OCI-LY7 (cell line): ENCODE measurements at places on chromosomes 7 and 10. TPM values are rescaled to one million over a fixed set of nuclear protein-coding genes. Genes with fewer than 3 reads are reported as not detected.

DNA sequence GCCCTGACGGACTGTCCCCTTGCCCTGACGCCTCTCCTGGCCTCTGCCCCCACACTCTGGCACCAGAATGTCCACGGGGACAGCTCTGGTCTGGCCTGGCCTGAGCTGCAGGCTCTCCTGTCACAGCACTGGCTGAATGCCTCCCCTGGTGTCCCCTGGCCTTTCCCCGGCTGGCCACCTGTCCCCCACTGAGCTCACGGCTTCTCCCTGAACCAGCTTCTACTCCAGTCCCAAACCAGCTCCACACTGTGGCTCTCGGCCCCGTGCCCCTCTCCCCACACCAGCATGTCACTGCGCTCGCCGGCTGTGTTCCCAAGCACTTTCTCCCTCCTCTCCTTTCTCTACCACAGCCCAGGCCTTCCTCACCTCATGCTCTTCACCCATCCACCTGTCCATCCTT is 386.4 kb downstream of the DNAJB6 start:
- DNase-seq, result no peak

DNA sequence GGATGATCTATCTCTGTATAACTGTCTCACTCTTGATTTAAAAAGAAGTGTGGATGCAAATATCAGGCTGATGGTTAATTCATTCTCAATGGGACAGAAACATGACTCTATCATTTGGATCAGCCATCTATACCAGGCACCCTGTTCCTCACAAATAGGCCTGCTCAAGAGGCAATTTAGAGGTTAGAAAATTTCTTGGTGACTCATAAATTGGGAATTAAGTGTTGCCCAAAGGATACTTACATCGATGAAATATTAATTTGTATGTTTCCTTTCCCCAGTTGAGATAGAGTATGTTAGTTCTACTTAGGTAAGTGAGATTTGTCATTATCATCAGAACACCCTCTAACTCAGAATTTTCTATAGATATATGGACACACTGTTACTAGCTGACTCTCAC is 57.7 kb downstream of the PRSS58 start:
- no peak for DNase-seq

- DNase-seq, result no peak
These were observed 48.3 kb downstream of the ADRA2A start for GRCh38 chr10:111125102-111125501.

GRCh38 chr7:121057878-121058277 is 69.4 kb downstream of the CPED1 start:
- DNase-seq, result no peak

DNA sequence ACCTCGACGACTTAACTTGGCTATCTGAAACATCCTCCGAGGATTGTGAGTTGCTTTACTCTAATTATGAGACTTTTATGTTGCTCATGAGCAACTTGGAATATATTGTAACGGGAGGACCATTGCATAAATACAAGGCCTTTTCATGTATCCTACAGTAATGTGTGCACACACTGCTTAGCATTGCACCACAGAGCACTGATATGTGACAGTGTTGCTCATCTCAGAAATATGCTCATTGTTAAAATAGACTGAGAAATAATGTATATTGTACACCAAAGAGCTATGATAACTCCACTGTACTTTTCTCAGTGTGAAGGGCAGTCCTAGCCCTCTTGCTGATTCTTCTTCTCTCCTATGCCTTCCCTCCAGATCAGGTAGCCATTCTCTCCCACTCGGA is 102.8 kb upstream of the CDK13 start:
- DNase-seq, result no peak

GRCh38 chr7:102291056-102291915 is 4.6 kb downstream of the SH2B2 start:
- peak; percentile 77 for DNase-seq

DNA sequence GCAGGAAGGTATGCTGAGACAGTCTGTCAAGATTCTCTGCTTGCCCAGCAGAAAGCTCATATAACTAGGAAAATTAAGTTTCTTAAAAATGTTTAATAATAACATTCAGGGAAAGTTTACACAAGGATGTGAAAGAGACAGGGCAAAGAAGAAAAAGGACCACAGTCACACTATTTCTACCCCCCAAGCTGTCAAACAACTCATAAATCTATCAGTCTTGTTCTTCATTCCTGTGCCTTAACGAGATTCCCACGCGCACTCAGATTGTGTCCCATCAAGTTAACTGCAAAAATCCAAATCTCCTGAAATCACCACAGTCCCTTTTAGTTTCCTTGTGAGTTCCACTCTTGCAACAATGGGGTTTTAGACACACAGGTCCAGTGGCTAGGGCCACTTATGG is 14.9 kb downstream of the CUL2 start:
- no peak for DNase-seq

DNA sequence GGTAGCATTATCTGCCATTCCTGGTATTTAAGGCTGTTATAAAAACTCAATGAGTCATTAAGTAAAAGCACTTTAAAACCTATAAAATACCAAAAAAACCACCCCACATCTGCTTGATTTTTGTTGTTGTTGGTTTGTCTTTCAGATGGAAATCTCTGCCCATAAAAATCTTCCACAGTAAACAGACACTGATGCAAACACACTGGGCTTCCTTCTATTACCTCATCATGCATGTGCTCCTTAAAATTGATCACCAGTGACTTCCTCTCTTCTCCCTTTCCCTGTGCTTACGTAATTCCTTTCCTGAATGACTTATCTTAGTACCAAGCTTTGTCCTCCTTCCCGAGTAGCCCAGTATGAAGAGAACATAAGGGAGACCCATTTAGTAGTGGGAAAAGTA is 167.2 kb downstream of the EVX1 start:
- no peak for DNase-seq

DNA sequence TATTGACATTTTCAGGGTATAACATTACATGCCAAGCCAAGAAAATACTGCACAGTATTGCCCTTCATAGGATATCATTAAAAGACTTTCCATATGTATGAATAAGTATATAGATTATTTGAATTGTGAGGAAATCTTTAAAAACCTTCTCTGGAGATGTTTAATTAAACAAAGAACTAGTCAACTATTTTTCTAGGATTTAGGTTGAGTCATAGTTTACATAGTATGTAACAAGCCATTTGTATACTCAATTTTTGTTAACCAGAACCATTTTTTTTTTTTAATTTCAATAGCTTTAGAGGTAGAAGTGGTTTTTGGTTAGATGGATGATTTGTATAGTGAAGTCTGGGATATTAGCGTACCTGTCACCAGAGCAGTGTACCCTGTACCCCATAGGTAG is 151.2 kb upstream of the ASAH2 start:
- no peak for DNase-seq

GRCh38 chr7:37129035-37129425 is 319.6 kb downstream of the ELMO1 start:
- DNase-seq, result no peak

GRCh38 chr10:30490289-30491000 is 56.5 kb downstream of the MAP3K8 start:
- DNase-seq, result no peak

DNA sequence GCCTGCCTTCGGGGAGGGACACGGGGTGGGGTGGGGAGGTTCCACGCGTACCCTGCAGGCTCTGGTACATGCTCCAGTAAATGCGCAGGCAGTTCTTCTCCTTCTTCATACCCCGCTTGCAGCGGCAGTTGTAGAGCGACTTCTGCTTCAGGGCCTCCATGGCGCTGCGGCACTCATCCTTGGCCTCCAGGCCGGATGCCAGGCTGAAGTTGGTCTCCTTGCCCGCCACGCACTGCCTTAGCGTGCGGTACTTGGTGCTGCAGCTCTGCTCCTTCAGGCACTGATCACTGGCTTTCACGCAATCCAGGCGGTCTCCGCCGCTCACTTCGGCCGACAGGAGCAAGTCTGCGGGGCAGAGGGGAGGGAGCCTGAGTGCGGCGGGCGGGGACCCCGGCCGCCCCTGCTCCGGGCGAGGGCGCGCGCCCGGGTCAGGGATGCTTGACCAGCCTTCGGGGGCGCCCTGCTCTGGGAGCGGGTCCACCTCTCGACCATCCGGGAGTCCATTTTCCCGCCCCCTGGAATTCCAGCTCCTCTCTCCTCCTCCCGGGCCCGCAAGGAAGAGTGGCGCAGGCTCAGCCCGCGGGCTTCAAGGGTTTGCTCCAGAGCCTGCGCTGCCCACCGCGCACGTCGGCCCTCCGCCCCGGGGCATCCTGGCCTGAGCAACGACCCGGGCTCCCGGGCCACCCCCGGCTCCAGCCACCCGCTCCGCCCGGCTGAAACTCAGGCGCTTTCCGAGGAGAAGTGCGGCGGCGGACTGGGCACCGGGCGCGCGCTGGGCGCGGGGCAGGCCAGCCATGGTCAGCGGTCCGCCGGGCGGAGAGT is 2.0 kb downstream of the GFRA1 start:
- no peak for DNase-seq

DNA sequence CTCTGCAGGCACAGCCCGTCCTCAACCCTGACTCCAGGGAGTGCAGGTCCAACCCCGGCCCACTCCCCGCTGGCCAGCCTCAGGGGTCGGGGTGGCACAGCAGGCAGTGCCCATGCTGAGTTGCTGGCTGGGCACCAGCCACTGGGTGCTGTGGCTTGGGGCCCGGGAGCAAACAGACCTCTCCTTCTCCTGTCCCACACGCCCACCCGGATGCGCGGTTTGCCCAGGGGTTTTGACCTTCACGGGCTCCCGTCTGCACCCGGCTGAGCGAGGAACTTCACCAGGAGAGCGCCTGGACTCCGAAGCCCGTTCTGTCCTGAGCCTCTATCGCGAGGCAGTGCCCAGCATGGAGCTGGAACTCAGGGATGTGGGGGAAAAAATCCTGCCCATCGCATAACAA is 2.6 kb upstream of the GRIFIN start:
- no peak for DNase-seq

Gene DNAH11
- total RNA-seq, result not detected in 2 replicates

Gene HOXA6
- 10.2 and 12.0 TPM in 2 replicates for total RNA-seq

Gene OR2A5
- not detected in 2 replicates for total RNA-seq

Gene MEOX2
- not detected in 2 replicates for total RNA-seq

Gene ITIH2
- total RNA-seq, result not detected in 2 replicates
